Stimulated activated CD8-positive, alpha-beta memory T cell treated with anti-CD3 and anti-CD28 coated beads, Interleukin-2, amount 100 ng/mL, for 1 hour (primary cell): ENCODE measurements at places on chromosomes 5 and 9.

- DNase-seq: no peak
These were observed 14.8 kb downstream of the FAM219A start for GRCh38 chr9:34443533-34443932.

DNA sequence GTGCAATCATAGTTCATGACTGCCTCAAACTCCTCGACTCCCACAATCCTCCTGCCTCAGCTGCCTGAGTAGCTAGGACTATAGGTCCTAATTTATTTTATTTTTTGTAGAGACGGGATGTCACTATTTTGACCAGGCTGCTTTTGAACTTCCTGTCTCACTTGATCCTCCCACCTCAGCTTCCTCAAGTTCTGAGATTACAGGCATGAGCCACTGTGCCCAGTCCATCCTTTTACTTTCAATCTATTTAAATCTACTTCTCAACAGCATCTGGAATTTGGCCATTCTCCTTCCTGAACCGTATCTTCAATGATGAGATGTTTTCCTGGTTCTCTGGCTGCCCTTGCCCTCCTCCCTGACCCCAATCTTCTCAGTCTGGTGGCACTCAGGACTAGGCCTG, 12.2 kb upstream of the GRIN1 start:
- DNase-seq: no peak

DNA sequence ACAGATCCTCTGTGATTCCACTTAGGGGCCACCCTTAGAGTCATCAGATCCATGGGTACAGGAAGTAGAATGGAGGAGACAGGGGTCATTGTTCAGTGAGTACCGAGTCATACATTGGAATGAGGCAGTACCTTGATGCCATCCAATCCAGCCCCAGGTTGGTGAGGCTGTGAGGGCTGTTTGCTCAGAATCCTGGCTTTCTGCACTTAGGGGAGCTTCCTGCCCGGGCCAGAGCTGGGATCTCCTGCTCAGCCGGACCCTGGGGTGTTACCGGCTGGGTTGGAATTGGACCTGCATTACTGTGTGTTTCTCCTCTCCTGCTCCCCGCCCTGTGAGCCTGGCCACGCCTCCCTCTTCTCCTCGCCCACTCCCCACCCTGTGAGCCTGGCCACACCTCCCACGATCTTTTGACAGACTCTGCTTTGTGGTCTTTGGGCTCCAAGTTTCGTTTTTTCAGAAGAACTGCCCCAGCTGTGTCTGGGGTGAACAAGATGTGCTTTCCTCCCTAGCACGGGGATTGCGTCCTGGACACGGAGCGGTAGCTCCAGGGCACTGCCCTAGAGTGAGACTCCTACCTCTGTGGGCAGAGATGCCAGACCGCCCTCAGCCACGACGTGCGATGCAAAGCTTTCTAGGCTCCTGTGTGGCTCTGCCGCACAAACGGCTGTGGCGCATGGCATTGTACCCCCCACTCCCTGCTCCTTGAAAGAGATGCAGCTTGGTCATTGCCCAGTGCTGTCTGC, 15.4 kb downstream of the TRAF2 start:
- no peak for DNase-seq

GRCh38 chr5:1661311-1661710, 137.6 kb upstream of the LPCAT1 start:
- DNase-seq: no peak

- DNase-seq: no peak
These were observed 64.8 kb downstream of the PLAC8L1 start for GRCh38 chr5:146040527-146040926.

DNA sequence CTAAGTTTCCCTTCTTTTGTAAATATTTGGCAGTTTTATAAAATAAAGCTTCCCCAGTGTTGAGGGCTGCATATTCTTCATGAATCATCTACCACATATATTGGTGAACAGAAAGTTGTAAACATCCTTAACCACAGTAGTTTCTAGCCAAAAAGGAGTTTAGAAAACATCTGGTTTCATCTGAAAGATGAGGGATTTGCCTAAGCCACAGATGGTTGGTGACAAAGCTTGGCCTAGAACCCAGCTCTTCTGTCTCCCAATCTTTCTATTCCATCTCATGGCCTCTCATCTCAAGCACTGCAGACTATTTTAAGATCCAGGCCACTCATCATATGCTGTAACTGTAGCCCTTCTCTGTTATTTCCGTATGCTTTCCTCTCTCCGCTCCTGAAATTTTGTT, 232.3 kb upstream of the TRPM3 start:
- no peak for DNase-seq

GRCh38 chr9:87201351-87201751, 254.0 kb upstream of the GAS1 start:
- no peak for DNase-seq

- no peak for DNase-seq
These were observed 27.2 kb downstream of the DEPDC1B start for GRCh38 chr5:60672693-60673264.

- no peak for DNase-seq
These were observed 4.0 kb upstream of the RAD23B start for GRCh38 chr9:107279086-107279485.

DNA sequence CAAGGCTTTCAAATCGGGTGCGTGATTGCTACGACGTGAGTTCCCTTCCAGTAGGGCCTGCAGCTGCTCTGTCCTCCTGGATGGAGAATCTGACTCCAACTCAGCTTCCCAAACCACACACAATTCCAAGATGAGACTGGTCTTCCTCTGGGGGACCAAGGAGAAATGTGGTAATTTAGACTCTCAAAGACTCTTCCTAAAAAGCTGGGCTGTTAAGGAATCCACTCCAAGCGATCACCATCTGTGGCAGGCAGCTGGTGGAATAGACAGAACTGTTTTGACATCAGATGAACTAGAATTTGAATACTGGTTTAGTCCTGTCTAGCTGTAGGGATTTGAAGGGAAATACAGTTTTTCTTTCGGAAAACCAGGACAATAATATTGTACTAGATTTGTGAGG, 130.7 kb upstream of the KLF4 start:
- no peak for DNase-seq

DNA sequence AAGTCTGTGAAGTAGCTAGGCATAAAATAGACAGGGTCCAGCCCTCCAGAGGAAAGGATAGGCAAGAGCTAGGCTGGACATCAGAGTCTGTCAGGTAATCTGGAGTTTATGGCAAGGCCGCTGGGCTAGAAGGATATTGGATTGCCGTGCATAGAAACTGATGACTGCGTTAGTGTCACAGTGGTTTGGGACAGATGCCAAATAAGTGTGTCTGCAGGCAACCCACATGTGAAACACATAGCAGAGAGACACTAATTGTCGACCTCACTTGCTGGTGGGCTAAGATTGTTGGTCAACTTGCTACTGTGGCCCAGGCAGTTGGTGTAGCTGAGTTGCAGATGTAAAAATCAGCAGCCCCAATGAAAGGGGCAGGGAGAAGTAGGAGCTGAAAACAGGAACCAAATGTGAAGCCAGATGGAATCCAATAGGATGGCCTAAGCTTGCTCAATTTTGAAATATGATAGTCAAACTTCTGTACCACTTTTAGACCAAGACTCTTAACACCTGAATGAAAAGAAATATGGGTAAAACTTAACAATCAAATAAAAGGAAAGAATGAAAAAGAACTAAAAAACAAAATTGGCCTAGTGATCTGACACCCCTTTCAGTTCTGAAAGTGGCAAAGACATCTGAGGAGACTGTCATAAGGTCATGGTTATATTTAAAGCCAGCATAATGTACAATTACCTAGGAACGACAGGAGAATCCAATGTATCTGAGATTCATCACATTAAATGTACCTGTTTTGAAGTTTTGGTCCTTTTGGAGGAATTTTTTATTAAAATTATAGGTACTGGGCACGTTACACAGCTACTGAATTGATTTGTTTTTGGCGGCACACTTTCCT, 243.3 kb upstream of the ACTBL2 start:
- no peak for DNase-seq

DNA sequence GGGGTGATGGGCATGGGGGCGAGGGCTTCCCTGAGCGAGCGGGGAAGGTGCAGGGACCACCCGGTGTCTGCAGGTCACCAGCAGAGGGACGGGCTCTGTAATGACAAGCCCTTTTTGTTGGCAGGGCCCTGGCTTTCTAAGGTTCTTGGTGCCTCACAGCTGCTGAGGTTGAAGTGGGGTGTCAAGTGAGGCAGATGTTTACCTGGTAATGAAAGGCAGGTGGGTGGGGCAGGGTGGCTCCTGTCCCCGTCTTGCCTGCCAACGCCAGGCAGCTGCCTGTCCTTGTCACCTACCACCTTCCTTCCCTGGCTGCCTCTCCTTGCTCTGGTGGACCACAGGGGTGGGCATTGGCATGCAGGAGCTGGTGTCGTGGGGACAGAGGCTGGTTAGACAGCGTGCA, 41.0 kb upstream of the SEMA4D start:
- no peak for DNase-seq

- DNase-seq: no peak
These were observed 483.1 kb downstream of the BNC2 start for GRCh38 chr9:16387382-16387781.

- DNase-seq: no peak
These were observed 248.6 kb upstream of the EFNA5 start for GRCh38 chr5:107919361-107919760.

DNA sequence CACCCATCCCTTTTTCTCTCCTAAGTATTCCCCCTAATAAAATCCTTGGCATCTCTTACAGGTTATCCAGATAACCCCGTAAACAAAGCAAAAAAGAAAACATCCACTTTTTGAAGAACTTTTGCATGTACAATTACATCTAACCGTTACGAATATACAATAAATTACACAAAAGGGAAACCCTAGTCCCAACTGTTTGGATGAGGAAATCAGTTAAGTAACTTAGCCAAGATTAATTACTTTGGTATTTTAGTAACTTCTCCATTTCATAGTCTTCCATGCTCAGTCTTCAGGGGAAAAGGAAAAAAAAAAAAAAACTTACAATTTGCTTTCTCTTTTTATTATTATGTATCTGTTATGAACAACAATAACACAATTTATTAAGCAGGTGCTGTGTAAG, 212.9 kb downstream of the ACTL7B start:
- no peak for DNase-seq

- no peak for DNase-seq
These were observed 131.4 kb upstream of the FAM120A start for GRCh38 chr9:93319992-93320500.

DNA sequence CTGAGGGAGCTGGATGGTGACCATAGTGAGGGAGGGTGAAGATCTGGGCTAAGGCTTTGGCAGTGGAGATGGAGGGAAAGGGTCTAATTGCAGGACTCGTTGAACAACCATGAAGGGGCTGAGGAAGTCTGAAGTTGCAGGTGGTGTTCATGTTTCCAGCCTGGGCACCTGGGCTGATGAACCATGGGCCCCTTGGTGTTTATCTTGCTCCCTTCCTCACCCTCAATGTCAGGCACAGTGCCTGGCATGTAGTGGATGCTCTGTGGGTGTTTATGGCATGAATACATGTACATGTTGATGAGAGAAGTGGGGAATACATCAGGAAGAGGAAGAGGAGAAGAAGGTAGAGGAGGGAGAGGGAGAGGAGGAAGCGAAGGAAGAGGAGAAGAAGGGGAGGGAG, 31.3 kb upstream of the COL15A1 start:
- DNase-seq: no peak

DNA sequence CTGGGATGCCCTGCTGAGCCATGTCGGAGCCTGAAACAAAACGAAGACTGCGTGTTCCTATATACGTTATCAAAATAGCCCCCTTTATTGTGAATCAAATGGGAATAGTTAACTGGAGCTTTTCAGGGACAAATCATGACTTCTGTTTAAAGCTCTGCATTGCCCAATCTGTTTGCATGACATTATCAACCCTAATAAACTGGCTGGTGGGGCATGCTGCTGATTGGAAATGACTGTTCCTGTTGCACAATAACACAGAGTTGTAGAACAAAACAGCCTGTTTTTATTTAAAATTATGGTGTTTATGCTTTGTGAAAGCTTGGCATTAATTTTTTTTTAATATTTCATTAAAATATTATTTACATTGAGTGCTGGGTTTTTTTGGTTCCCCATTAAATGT, 215.5 kb downstream of the TMEM167A start:
- no peak for DNase-seq

GRCh38 chr9:131410044-131410491, 16.2 kb downstream of the PRRC2B start:
- no peak for DNase-seq

GRCh38 chr5:135566422-135567400, 12.1 kb downstream of the CXCL14 start:
- DNase-seq: no peak

DNA sequence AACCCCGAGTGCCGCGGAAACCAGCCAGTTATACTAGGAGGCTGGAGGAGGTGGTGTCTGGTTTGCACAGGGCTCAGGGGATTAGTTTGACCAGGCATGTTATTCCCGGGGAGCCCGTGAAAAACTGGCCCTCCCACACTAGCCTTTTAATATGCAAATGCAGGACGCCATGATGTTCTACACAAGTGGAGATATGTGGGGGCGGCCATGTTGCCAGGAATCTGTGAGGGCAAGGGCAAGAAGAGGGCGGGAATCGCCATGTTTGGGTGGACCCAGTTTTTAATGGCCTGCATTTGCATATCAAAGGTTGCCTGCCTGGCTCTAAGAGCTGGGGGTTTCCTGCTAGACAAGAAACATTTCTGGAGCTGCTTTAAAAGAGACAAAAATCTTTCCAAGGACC, 940.7 kb downstream of the CDH18 start:
- no peak for DNase-seq

DNA sequence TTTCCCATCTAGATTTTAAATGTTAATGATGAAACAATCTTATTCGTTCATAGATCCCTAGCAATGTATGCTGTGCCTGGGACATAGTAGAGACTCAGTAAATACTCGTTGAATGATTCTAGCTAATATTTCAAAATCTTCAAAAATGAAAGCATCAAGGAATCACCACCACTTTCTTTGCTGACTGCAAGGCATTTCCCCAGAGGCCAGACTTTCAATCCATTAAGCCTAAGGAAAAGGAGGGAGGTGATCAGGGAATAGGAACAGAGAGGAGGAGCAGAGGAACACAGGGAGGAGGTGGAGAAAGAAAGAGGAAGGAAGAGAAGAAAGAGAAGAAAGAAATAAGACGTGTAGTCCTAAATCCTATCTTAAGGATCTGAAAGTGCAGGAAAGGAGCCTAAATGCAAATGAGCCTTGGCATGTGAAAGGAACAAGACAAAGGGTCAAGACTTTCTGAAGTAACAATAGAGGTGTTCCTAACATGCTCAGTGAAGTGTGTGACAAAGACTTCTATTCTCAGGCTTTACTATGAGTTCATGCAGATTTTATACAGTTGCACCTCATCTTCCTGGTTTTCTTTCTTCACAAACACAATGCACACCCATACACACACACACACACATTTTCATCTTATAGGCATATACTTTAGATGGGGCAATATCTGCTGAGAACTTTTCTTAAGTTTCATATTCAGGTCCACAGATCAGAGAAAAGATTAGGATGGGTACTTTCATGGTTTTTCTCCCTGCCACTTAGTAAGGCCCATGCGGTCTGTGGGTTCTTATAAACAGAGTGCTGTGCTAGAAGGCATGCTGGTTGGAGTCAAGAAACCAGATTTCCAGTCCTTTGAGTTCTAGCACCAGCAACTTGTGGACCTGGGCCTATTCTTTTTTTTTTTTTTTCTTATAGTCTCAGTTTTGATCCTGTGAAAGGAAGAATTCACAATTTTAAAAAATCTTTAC, 512.2 kb upstream of the TNC start:
- no peak for DNase-seq
